HL-60 (cell line): ENCODE measurements at places on chromosomes 1 and 21.
A peak's percentile ranks its signal among the peaks of the same experiment; 100 is the strongest.

DNA sequence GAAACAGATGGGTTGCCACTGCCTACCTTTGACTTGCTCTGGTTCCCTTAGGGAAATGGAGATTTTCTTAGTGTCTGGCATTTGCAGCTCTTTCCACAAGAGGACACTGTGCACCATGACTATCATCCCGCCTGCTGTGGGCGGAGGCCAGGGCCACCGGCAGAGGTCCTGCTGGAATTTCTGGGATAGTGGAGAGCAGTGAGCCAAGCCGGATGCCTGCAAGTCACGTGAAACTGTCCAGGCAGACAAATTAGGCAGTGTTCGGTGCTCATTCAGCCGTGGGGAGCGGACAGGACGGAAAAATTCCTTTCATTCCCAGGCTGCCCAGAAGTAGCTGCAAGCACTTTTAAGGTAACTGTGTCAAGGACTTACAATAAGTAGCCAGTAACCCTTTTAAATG, 43.4 kb downstream of the IGSF5 start:
- no peak for DNase-seq

GRCh38 chr1:218887141-218887925, 286.3 kb upstream of the LYPLAL1 start:
- DNase-seq, result no peak

GRCh38 chr1:156435545-156436140, 64.9 kb downstream of the MEF2D start:
- no peak for DNase-seq

GRCh38 chr1:229675396-229675795, 49.3 kb downstream of the URB2 start:
- no peak for DNase-seq

DNA sequence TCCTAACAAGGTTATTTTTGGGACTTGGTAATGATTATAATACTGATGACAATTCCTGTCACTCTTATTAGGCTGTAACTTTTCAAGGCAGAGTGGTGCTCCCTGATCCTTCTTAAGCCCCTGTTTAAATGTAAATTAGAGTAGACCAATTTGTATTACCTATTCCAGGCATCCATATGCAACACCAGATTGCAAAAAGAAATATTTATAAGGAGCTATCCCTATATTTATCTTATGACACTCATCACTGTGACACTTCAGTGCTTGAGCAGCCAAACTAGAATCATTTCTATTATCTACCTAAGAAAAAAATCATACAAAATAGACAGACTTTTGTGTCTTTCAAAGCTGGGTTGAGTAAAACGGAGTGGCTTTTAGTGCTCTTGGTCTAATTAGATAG, 462.7 kb downstream of the ADGRL2 start:
- no peak for DNase-seq

- DNase-seq, result no peak
Measured at GRCh38 chr1:94245747-94246438, 8.5 kb upstream of the ARHGAP29 start.

DNA sequence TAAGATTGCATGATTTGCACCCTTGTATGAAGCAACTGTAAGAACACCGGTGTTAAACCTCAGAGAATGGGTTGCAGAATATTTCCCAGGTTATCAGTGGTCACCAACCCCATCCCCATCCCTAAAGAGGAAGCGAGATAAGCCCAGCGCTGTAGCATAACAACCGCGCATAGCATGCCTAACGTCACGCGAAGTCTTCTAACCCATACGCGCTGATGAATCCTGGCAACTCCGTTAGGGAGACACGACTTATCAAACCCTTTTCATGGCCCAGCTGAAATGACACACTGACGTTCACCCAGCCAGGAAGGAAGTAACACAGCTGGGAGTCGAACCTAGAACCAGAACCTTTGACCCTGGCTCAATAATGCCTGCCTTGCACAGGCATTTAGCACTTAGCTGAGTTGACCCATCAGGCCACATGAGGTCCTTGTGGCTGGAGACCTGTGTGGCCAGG, 24.2 kb downstream of the TMEM51 start:
- no peak for DNase-seq

DNA sequence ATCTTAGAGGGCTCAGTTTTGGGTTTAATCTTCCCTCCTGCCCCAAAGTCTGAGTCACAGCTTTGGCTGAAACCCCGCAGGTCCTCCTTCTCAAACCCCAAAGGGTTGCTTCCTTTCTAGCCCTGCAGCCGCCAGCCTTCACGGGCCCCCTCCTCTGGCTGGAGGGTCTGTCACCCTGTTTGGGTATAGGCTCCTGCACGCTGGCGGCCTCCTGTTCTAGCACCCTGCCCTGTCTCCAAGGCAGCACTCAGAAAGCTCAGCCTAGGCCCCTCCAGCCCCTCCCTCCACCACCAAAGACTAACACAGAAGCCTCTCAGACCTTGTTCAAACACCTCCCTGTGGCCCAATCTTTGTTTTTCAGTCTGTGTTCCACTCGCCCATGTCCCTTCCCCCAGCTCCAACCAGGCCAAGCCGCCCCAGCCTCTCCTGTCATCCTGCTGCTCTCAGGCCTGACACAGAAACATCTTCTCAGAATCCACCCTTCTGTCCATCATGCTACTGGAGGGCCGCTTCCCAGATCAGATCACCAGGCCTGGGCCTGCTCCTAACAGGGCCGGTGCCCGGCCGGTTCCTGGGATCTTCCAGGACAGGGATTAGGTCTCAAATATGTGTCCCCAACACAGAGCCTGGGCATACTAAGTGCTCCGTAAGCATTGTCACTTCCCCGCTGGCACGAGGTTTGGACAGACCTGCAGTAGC, 35.6 kb downstream of the HTR6 start:
- DNase-seq, result no peak

DNA sequence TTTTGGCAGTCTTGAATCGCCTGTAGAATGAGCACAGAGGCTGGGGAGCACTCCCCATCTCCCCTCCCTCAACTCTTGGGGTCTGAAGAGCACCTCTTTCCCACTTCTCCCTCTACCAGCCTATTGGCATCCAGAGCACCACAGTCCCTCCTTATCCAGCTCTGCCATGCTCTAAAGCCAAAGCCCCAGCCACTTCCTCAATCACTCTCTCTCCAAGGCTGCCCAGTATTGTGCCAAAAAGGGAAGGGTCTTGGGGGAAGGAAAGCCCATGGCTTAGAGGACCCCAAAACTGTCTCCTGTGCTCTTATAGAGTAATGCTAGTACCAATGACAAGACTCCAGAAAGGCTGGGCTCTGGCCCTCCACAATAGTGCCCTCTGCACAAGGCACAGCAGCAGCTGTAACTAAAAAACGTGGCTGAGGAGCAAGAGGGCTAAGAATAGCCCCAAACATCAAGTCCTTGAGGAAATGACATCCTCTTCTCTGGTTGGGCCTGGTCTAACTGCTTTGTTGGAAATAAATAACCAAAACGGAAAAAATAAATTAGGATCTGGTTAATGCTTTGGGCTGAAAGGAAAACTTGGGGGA, 28.4 kb downstream of the SLC27A3 start:
- peak; percentile 41 for DNase-seq

DNA sequence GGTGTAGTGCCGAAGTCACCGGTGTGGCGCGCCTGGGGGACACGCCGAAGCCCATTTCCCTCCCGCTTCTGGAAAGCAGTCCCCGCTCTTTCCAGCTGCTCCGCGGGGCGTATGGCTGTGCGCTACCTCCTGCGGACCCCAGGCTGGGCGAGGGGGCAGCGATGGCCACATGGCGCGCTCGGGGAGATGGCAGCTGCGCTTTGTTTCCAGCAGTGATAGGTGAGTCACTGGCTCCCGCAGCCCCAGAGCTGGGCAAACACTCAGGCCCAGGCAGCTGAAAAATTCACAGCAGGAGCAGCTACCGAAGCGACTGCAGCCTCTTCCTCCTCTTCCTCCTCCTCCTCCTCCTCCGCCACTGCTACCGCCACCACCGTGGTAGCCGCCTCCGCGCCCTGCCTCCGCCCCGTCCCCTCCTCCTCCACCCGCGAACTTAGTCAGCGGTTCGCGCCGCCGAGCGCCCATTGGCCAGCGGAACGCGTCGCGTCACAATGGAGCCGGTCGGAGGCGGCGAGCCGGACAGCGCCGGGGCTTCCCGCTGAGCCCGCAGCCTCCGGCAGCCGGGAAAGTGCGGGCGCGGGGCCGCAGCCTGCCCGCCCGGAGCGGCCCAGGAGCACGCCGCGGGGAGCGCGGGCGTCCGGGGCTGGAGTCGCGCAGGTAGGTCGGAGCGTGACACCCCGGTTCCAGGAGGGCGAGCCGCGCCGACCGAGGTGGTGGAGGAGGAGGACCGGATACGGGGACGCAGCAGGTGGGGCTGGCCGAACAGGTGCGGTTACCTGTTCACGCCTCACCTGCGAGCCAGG, at the start of gene LRRC8B:
TSS of gene LRRC8B (plus strand) at position 461 of the 800 bp plus-strand sequence. CDS start 57,822 bp downstream, outside the sequence.
- DNase-seq, result peak; percentile 72

GRCh38 chr1:16717336-16718098, 22.8 kb upstream of the RNU1-4 start:
- DNase-seq, result no peak

GRCh38 chr1:203185585-203185984, 919 bp downstream of the CHI3L1 start:
- DNase-seq, result no peak

DNA sequence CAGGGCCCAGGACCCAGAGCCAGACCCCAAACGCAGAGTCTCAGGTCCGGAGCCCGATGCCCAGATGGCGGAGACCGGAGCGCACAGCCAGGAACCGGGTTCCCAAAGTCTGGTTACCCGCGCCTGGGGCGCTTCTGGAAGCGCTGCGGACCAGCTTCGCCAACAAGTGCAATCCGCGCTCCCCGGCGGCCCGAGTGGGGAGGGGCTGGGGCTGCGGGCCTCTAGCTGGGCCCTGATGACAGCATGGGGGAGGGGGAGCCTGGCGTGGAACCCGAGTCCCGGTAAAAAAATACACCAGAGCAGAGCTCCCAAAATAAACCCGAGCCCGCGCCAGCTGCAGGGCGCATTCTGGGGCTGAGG, 494 bp downstream of the NT5C1A start:
- no peak for DNase-seq

- peak; percentile 43 for DNase-seq
Measured at GRCh38 chr1:63316984-63317816, 5.2 kb upstream of the FOXD3 start.

DNA sequence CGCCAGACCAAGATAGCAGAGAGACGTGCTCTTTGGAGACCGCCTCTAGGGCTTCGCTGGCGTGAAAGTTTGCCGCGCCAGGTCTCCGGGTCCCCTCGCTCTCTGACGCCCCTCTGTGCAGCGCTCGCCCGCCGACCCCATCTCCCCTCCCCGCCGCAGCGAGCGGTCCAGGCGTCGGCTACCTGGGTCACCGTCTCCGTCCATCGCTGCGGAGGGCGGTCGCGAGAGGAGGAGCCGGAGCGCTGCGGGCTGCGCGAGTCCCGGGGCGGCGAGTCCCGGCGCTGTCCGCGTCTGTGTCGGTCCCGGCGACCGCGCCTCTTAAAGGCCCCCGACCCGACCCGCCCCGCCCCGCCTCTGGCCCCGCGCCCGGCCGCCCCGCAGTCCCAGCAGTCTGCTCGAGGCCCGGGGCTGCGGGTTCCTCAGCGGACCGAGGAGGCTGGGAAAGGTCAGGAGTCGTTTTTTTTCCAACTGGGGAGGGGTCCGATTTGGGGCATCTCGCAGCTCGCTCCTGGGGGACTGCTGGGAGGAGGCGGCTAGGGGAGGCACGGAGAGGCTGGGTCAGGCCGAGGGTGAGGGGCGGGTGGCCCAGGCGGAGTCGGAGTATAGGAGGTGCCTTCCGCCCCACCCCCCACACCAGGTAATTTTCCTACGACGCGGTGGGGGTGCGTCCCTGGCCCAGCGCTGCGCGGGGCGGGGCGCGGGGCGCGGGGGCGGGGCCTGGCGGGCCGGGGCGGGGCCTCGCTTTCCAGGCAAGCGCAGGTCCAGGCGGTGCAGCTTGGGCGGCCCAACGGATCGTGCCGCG, at the start of the genes FBXO2 and FBXO44:
TSS of gene FBXO2 (minus strand) at position 293 of the 802 bp plus-strand sequence. CDS start at position 204, 89 bp downstream.
TSS of gene FBXO44 (plus strand) at position 741 of the 802 bp plus-strand sequence. CDS start 959 bp downstream, outside the sequence.
- DNase-seq, result no peak

DNA sequence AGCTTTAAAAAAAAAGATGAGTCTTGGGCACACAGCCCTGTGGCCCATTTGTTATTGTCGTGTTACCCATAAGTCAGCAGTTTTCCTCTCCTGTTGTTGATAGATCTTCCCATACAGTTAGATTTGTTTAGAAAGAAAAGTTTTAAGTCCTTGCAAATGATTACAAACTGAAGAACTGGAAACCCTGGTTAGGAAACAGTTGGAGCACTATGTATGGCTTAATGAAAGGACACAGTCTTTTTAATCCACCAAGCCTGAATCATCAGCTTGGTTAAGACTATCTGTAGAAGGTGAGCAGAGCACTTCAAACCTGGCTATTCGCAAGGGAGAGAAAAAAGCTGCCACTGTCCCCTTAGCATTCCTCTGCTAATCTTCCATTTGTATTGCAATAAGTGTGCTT, 241.0 kb downstream of the DISC1 start:
- DNase-seq, result no peak

GRCh38 chr1:169361281-169361680, 6.3 kb downstream of the NME7 start:
- no peak for DNase-seq

DNA sequence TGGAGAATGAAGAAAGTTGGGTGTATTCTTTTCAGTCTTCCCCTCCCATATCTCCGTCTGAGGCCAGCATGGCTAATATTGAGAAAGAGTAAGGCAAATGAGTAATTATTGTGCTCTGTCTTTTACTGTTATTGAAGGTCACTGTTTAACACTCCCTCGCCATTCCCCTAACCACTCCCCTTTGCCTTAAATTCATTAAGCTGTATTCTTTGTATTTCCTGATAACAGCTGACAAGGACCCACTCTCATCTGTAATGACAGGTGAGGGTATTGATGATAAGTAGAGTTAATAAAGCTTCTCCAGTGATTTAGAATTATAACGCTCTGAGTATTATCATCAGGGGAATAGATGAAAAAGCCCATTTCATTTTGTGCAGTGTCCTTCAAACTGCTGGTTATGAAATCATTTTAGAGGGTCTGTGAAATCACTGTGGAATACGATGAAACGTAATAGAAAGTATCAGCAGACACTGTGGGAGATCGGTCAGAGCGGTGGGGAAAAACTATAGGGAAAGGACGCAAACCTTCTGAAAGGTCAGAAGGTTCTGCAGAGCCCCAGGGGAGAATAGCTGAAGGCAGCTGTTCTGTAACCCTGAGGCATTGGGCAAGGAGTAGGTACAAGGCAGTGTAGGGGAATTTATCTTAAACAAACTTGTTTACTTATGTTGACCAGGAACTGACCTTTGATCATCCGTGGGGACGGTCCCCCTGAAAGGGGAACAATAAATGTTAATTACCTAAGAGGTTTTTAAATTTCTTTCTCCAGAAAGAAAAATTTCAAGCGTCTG, 46.3 kb upstream of the CACYBP start:
- DNase-seq, result no peak

DNA sequence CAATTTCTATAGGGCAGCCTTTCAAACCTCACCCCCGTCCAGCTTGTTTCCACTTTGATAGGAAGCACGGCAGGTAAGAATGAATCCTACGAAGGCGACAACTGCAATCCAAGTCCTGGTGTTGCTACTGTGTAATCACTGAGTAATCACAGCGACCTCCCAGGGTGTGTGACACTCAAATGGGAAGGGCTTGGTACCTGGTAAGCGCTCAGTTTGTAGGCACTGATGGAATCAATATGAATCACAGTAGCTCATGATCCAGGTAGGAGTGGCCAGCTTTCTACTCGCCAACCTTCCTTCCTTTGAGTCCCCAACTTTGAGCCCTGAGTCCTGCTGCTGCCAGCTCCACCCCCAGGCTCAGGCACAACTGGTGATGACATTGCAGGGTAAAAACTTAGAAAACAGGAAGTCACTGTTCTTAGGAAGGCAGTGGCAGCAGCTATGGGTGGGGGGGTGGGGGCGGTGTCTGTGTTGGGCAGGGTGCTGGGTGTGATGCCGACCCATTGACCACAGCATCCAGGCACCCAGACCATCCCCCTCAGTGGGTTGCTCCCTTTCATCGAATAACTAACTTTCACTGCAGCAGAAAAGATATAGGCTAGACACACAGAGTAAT, 70.7 kb downstream of the CD247 start:
- peak; percentile 54 for DNase-seq

GRCh38 chr1:94025383-94026340, 95.3 kb downstream of the ABCA4 start:
- peak; percentile 27 for DNase-seq
